ENCODE measurements at places on chromosomes 4 and X.

GRCh38 chrX:37302569-37302968 is 46.6 kb upstream of the PRRG1 start:
- no peak for DNase-seq

DNA sequence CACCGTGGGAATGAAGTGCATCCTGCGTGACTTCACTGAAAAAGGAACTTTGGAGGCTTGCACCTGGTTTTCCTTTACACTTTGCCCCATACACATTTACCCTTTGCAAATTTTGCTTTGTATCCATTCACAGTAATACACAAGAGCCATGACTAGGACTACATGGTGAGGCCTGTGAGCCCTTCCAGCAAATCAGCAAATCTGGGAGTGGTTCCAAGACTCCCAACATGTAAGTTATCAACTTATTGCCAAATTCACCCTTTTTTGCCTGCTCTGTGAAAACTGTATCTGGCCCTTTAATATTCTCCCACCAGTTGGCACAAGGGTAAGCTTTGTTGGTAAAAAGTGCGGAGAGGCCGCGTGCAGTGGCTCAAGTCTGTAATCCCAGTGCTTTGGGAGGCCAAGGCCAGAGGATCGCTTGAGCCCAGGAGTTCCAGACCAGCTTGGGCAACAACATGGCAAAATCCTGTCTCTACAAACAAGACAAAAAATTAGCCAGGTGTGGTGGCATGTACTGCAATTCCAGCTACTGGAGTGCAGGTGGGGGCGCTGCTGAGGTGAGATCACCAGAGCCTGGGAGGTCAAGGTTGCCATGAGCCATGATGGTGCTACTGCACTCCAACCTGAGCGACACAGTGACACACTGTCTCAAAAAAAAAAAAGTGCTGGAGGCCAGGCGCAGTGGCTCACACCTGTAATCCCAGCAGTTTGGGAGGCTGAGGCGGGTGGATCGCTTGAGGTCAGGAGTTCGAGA is 5.0 kb downstream of the PRMT9 start:
- no peak for DNase-seq

- DNase-seq, result no peak
These were observed 48.5 kb downstream of the MRPL1 start for GRCh38 chr4:77911091-77911490.

- no peak for DNase-seq
These were observed 3.9 kb upstream of the PRSS12 start for GRCh38 chr4:118356731-118357130.

DNA sequence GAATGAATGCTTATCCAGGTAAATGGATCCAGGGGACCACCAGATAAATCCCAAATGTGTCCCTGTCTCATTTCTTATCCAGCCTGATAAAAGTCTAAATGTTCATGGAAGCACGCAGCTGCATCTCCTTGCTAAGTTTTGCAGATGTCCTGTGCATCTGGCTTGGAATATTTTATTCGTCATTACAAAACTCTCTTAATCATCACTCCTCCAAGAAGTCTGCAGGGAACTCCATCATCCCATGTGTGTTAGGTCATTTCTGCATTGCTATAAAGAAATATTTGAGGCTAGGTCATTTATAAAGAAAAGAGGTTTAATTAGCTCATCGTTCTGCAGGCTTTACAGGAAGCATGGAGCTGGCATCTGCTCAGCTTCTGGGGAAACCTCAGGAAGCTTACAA is 297.2 kb downstream of the HS3ST1 start:
- no peak for DNase-seq

- DNase-seq, result no peak
These were observed 35.8 kb downstream of the RFC1 start for GRCh38 chr4:39330353-39330752.

DNA sequence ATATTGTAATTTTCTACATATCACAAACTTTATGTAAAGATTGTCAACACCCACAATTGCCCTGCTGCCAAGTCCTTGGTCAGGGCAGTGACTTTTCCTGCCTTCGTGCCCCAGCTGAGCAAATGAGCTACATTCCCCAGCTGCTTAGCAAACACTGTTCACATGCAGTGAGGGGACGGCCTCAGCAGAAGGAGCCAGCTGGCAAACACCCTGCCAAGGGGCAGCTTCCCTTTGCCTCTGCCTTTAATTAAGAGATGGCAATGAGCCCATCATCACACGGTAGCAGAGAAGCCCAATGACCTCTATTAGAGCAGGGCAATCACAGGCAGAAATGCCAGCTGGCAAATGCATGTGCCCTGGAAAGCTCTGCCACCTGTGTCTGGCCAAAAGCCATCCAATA is 253.4 kb downstream of the EPHA5 start:
- no peak for DNase-seq

GRCh38 chr4:23224684-23225420 is 532.1 kb downstream of the GBA3 start:
- no peak for DNase-seq

All from caudate nucleus (tissue), 63 donors.